ENCODE measurements at places on chromosomes 11 and 22. TPM values are rescaled to one million over a fixed set of nuclear protein-coding genes. Genes with fewer than 3 reads are reported as not detected.

GRCh38 chr11:34327804-34328631, 29.8 kb downstream of the ABTB2 start:
- no peak for DNase-seq

DNA sequence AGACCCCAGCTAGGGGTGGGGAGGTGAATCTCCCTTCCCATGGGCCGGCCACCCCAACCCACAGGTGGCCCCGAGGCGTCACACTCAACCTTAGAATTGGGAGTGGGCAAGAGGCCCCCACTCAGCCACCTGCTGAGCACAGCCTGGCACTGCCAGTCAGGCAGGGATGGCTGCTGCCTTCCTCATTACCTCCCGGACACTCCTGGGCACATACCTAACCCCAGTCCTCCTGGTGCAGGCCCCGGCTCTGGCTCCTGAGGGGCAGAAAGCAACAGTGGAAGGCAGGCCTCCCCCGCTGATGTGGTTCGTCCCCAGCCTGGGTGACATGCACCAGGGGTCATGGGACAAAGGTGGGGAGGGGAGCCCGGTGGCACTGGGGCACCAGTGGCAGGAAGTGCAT, 103.6 kb downstream of the MPPED1 start:
- no peak for DNase-seq

- DNase-seq = no peak
Measured at GRCh38 chr11:122853261-122853660, 15.0 kb downstream of the CRTAM start.

- no peak for DNase-seq
Measured at GRCh38 chr22:23119494-23120414, 22.0 kb downstream of the RSPH14 start.

DNA sequence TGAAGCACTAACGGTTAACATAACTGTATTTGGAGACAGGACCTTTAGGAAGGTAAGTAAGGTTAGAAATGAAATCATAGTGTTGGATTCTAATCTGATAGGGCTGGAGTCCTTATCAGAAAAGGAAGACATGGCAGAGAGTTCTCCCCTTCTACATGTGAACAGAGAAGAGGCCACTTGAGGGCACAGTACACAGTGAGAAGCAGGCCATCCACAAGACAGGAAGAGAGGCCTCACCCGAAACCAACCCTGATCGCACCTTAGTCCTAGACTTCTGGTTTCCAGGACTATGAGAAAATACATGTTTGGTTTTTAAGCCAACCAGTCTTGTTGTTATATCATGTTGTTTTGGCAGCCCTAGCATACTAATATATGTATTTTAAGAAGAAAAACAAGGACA, 170.0 kb downstream of the LRRC4C start:
- DNase-seq = no peak

DNA sequence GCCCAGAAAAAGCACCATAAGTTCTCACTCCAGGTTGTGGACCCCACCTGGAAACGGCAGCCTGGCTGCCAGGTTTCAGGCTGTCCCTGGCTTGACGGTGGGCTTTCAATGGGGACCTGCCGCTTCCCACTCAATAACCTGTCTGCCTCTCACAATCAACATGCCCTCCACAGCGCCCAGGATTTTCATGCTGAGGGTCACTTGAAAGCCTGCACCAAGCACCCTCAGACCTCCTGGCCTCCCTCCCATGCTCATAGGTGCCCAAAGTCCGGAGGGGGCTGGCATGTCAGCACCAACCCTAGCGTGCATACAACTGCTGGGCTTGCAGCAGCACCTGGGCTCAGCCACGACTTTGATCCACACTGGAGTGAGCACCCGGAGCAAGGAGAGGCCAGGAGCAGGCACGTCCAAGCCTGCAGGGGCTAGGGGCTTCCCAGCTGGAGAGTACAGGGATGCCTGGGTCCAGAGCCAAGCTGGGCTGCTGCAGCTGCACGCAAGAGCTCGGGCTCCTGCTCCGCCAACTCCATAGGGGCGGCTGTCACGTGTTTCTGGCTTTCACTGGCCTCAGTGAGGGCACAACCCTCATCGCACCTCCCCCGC, 1214.3 kb upstream of the RAG2 start:
- DNase-seq = no peak

GRCh38 chr11:70073871-70074371, 4.2 kb upstream of the ANO1 start:
- DNase-seq = no peak

DNA sequence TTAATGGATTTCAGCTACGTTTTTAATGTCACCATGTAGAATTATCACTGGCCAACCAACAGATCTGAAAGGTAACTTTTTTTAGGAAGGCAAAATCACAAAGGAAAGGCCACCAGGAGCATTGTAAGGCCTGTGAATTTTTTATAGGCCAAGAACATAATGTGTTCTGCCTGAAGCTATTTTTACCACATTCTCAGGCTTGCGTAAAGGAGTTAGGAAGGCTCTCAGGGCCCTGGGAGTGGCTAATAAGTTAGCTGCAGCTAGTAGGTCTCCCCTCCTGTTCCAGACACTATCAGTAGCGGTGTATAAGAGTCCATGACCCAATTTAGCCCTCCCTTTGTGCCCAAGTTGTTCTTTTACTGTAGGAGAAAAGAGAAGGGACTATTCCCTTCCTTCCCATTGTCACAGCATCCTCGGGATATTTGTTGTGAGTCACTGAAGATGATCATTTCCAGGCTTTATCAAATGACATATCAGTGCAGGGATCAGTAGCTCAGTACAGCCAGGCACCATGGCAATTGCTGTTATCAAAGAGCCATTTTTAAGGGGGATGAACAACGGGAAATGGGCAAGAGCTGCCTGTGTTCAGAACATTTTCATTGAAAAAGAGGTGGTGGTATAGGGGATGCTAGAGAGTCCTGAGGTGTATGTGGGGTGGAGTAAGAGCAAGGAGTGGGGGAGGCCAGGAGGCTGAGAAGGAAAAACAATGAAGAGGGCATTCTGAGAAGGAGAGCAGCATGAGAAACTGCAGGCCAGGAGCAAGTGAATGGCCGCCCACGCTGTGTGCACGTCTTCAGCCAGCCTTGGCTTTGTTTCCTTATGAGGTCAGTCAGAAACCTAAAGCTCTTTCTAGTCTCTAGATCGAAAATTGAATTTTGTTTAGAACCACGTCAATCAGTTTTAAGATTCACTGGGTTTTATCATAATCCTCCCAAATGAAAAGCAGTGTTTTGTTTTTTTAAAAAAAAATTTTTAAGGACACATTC, 940.3 kb downstream of the NTM start:
- no peak for DNase-seq

DNA sequence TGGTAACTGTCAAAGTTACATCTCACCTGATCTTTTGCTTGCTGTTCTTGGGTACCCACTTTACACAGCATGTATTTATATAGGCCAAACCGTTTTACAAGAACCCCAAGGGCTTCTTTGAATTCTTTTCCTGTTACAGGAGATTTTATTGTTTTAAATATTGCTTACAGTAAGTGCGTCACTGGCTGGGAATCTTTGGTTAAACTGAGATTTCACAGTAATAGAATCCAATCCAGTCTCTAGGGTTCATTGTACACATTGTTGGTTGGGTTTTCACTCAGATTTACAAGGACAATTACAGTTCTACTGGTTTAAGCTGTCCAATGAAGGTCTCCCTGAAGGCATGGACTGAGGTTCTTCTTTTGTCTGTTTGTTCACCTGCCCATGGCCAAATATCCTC, 171.7 kb downstream of the INSC start:
- no peak for DNase-seq

DNA sequence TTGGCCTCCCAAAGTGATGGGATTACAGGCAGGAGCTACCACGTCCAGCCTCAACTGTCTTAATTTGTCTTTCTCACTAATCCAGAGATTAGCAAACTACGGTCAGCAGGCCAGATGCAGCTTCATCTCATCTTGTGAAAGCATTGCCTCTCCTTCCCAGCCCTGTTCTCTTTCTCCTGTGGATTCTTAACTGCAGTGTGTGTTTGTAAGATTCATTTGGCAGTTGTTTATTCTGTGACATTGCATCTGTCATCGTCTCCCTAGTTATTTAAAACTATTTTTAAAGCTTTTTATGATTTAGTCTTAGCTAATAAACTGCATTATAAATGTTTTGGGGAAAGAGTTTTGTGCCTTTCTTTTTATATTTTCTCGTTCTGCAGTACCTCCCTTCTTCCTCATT, 29.2 kb downstream of the RNF169 start:
- no peak for DNase-seq

GRCh38 chr11:128888034-128888985, 2.8 kb upstream of the KCNJ5 start:
- DNase-seq = no peak

DNA sequence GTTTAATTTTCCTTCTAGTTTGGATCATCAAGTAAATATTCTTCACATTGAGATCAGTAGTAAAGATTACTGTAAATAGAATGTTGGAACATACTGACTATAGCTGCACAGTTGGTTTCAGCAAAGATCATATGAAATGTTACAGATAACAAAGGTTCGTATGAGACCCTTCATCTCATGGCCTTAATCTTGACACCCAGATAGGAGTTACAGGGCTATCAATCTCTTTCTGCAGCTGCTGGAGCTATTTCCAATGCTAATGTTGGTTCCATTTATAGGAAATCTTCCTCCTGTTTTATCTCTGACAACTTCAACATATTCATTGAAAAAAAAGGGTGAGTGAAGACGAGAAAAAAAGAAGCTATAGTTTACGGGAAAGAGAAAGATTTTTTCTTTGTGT, 495.6 kb downstream of the JRKL start:
- no peak for DNase-seq

- no peak for DNase-seq
Measured at GRCh38 chr11:119447664-119448242, 24.8 kb upstream of the THY1 start.

DNA sequence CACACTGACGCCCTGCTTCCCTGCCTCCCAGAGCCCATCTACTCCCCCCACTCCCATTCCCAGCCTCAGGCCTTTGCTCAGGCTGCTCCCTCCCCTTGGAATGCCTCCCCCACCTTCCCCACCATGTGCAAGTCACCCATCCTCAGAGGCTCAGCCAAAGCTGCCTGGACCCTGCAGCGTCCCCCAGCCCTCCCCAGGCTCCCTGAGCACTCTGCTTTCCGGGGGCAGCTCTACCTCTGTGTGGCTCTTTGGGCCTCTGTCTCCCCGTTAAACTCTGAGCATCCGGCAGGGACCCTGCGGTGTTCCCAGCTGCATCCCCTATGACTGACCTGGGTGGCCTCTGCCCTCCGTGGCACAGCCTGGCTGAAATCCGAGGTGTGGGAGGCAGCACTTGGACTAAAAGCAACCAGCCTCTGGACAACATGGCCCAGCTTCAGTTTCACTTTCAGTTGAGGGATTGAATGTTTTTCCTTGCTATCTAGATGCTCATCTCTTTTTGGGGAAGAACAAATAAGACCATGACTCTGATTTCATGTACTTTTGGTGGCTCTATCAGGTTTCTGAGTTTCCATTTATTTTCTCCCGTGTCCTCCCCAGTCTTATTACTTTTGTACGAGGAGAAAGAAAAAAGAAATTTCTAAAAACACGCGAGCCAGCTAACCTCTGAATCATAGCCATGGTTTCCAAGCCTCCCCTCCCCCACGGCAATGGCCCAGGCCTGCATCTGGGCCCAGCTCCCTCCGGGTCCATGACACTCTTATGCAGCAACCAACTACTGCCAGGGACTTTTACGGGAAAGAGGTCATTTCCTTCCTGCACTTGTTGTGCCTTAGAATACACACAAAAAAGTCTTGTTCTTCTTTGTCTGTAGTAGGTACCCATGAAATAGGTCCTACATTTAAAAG, 3.8 kb downstream of the APOL3 start:
- peak; percentile 25 for DNase-seq

DNA sequence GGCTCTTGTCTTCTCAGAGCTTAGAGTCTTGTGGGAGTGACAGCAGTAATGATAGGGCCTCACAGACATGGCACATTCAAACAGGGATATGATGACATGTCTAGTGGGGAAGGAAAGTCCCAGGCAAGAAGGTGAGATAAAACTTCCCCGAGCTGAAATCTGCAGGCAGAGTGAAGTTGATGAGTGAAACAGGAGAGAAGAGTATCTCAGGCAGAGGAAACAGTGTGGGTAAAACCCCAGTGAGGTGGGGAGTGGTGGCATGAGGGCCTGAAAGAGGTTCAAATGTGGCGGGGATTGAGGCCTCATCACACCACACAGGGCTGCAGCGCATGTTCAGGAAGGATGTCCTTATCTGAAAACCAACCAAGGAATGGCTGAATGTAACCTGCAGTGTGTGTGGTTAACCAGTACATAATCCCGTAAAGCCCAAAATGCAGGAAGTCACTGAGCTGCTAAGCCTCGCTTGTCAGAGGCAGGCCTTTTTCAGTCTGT, 153.8 kb upstream of the E2F8 start:
- DNase-seq = no peak

DNA sequence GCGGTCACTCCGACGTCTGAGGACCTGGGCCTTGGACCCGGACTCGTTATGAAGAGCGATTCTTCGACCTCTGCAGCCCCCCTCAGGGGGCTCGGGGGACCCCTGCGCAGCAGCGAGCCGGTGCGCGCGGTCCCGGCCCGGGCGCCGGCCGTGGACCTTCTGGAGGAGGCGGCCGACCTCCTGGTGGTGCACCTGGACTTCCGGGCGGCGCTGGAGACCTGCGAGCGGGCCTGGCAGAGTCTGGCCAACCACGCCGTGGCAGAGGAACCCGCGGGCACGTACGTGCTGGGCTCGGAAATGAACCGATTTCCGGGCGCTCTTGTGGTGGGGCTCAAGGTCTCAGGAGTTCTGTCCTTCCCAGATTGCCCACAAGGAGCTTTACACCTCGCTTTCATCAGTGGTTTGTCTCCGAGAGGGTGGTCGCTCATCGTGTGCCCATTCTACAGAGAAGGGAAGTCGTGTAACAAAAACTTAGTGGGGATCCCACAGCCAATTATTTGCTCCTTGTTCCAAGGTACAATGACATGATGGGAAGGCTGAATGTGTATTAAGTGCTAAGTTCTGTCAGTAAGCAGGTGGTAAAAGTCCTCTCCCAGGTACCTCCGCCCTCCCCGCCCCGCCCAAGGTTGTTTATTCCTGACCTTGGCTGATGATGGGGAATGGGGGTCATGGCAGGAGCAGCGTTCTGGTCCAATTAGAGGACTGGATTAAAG, 695 bp downstream of the PEX26 start:
- DNase-seq = no peak

- no peak for DNase-seq
Measured at GRCh38 chr22:23925020-23925606, 30.9 kb downstream of the MIF start.

DNA sequence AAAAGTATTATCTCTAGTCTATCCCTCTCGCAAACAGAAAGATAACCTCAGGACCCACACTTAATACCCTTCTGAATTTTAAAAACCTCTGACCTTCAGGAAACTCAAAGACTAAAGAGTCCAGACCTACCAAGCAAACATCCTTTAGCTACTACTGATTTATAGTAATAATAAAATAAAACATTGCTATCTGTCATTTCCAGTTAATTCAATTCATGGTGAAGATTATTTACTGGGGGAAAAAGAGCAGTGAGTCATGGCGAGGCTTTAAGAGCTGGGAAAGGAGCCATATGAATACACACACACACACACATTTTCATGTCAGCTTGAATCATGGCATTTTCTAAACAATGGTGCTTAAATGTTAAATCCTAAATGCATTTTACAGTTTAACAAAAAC, 87.1 kb downstream of the FAM76B start:
- no peak for DNase-seq

The NPAS4 gene
- total RNA-seq = not detected

The OR4S1 gene
- not detected for total RNA-seq

The SLC22A9 gene
- total RNA-seq = not detected

The DEUP1 gene
- total RNA-seq = not detected

The LUZP2 gene
- 0.32 TPM for total RNA-seq

The FSHB gene
- total RNA-seq = not detected

The MMP13 gene
- not detected for total RNA-seq

The TH gene
- total RNA-seq = not detected

The CDC45 gene
- 20.9 TPM for total RNA-seq

The BRD1 gene
- 16.7 TPM for total RNA-seq

All from NCI-H460 (cell line).